AML-193 (cell line): ENCODE measurements at places on chromosomes 5 and 9.

DNA sequence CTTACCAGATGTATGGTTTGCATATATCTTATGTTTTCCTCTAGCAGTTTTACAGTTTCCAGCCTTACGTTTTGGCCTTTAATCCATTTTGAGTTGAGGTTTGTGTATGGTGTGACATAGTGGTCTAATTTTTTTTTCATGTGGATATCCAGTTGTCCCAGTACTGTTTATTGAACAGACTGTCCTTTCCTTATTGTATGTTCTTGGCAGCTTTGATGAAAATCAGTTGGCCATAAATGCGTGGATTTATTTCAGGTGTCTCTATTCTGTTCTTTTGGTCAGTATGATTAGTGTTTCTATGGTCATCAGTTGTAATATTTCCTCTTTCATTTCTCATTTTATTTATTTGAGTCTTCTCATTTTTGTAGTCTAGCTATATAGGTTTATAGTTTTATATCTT lies 42.4 kb downstream of the SRFBP1 start:
- no peak for DNase-seq

- no peak for DNase-seq
Measured at GRCh38 chr9:93309889-93310425, 126.0 kb downstream of the WNK2 start.

DNA sequence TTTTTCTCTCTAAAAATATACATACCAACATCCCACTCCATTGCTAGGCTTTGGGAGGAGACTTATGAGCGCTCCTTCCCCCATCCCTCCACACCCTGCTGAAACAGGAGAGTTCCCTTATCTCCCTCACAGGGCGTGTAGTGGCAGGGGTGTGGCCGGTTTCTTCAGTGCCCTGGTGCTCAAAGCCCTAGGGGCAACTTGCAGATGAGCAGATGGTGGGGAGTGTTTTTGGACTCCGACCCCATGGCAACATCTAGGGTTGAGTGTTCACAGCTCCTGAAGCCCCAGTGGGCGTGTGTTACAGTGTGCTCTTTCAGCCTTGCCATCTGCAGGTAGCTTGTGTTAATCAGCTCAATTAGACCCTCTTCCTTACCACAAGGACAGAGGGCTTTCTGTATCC lies 409.5 kb downstream of the MAT2B start:
- DNase-seq: no peak

DNA sequence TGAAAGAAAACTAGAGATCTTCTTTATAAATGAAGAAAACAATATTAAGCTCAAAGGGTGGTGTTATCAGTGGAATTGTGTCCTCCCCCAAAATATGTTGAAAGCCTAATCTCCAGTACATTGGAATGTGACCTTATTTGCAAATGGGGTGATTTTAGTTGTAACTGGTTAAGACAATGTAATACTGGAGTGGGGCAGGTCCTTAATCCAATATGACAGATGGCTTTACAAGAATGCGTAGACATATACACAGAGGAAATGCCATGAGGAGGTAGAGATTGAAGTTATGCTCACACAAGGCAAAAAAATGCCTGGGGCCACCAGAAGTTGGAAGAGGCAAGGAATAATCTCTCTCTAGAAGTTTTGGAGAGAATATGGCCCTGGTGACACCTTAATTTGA lies 13.7 kb upstream of the TRIM32 start:
- DNase-seq: no peak
